ENCODE measurements at places on chromosomes 3 and 15.

- no peak for DNase-seq
These were observed 78.0 kb upstream of the FEZF2 start for GRCh38 chr3:62451211-62451887.

- DNase-seq = no peak
These were observed 4.8 kb downstream of the PDCD6IP start for GRCh38 chr3:33803252-33803651.

- DNase-seq = no peak
These were observed 134.1 kb downstream of the VPS8 start for GRCh38 chr3:184945886-184946625.

GRCh38 chr3:190385731-190386688 lies 2.0 kb upstream of the CLDN16 start:
- no peak for DNase-seq

DNA sequence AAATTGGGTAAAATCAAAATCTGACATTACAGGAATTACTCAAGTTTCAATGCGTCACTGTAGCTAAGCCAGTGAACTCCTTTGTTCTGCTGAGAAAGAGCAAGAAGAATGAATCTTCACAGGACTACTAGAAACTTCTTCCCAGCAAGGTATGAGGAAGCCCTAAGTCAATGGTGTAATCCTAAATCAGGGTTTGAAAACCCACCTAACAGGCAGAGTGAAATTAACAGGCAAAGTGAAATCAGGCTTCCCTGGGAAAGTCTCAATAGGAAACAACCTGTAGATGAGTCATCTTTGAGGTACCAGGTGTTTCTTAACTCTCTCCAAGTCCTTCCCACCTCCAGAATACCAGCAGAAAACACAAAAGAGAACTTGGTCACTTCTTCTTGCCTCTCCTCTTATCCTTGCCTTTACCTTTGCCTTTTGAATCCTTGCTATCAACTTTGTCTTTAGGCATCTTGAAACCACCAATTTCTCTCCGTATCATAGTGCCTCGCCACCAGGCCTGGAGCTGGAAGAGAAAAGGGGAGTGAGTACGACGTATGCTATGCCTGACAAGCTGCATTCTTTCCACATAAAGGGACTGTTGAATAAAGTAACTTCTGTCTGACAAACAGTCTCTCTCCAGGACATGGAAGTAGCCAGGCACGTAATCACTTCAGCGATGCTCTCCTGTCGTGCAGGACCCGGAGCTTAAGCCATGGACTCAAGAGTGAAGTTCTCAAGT lies 60.6 kb upstream of the RPL35A start:
- no peak for DNase-seq

- no peak for DNase-seq
These were observed 30.0 kb downstream of the STARD5 start for GRCh38 chr15:81293728-81294515.

- no peak for DNase-seq
These were observed 88.8 kb downstream of the TAMM41 start for GRCh38 chr3:11757929-11758328.

GRCh38 chr15:67179411-67179995 lies 75.0 kb downstream of the AAGAB start:
- no peak for DNase-seq

DNA sequence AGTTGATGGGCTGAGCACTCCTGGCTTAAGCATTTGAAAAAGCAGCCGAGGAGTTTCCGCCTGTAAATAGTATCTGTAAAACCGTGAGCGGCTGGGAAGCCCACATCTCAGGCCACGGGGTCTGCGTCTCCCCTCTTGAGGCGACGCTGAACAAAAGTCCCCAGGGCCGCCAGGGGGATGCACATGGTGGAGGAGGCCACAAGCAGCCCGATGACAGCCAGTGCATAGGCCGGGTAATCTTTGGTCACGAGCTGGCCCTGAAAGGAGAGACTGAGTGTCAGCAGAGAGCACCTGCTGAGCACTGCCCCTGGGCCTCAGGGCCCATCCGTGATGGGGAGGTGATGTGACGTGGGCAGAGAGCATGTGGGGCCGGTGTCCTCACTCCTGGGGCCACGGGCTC lies 37.5 kb downstream of the SLC6A20 start:
- DNase-seq = no peak

GRCh38 chr15:89364741-89365450 lies 30.3 kb upstream of the POLG start:
- DNase-seq = no peak

GRCh38 chr3:107604057-107604822 lies 81.5 kb downstream of the BBX start:
- no peak for DNase-seq

DNA sequence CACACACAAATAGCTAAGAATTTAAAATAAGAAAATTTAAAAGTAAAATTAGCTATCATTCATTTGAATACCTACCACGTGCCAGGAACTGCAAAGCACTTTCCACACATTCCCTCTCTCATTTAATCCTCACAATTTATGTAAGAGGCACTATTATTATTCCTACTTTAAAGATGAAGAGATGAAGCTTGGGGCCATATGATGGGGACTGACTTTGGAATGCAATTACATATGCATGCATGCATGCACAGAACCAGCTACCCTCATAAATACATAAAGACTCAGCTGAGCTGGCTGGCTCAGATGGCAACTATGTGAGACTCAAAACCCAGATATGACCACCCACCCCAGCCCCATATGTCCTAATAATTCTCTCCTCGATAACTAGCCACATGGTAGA lies 31.7 kb upstream of the THUMPD3 start:
- no peak for DNase-seq

DNA sequence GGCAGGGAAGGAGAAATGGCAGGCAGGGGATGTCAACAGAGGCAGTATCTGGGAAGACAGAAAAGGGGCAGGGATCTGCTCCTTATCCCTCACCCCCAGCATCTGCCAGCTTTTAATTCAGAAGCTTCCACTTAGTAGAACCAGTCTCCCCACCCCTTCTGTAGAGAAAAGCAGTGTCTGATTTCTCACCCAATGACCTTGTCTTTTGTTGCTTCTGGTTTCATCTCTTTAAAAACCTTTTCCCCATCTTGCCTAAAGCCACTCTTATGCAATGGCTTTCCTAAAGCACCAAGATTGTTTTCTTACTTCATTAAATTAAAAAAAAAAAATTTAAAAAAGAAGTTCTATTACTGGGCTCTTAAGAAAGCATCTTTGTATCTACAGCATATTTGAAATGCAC lies 27.8 kb downstream of the ARHGEF3 start:
- DNase-seq = no peak

DNA sequence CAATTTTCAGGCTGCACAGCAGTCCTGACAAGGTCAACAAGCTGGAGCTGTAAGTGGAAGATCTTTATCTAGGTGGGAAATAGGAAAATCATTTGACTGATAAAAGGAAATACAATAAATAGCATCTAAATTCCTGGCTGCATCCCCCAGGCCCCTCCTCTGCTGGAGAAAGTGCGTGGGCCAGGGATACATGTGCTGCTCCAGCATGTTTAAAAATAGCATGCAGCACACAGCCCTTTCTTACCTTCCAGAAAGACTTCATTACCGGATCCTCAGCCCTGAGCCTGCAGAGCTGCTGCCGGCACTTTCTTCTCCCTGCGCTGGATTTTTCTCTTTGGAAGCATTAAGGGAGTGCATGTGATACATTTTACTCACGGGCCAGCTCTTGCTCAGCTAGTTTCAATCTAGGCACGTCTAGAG lies 77.3 kb downstream of the HMG20A start:
- DNase-seq = no peak

DNA sequence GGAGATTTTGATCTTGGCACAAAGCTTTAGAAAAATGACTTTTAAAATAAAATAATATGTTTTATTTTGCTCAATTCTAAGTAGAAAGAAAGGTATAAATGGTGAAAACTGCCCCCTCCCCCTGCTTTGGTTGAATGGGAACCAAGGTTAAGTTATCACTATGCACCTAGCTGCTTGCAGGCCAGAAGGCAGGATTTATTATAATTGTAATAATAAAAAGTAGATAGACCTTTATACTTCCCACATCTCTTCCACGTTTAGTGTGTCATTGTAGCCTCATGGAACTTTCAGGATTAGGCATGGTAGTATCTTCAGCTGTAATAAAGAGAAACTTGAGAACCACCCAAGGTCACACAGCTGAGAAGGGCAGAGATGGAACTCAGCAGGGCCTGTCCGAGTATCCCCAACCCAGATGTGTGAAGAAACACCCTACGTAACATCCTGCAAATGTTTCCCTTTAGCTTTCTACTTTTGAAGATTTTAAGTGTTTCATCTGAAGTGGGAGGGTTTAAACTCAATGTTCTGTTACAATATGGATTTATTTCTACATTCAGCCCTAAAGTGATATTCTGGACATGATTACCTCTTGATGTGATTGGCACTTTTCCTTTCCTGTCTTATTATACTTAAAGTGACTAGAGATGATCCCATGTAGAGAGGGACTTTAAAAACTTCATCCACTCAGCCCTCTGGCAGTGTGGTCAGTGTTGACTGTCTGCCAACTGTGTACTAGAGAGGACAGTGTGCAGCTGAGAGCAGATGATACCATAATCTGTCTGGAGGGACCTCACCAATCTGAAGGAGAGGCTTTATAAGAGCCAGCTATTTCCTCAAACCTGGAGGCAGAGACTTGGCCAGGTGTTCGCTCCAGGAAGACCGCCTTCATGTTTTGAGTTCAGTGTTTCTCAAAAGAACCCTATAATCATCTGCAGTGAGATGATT lies 282.5 kb upstream of the TRIM42 start:
- no peak for DNase-seq

DNA sequence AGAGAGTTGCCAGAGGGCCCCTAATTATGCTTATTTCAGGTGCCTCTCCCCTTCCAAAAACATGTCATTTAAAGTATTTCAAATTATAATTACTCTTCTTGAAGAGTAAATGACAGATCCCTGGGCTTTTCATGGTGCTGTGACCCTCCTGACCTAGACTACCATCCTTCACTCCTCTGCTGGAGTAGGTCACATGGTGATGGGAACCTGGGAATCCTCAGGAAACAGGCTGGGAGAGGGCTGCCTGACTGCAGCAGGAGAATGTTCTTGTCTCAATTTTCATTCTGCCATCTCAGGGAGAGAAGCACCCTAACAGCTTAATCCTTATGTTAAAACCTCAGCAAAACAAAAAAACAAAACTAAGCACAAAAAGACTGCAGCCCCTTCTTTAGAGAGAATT lies 24.6 kb downstream of the PGBD4 start:
- no peak for DNase-seq

Data from HuH-7.5 (cell line).